IPS DF 6.9 (cell line): ENCODE measurements at places on chromosomes 2 and 18.

DNA sequence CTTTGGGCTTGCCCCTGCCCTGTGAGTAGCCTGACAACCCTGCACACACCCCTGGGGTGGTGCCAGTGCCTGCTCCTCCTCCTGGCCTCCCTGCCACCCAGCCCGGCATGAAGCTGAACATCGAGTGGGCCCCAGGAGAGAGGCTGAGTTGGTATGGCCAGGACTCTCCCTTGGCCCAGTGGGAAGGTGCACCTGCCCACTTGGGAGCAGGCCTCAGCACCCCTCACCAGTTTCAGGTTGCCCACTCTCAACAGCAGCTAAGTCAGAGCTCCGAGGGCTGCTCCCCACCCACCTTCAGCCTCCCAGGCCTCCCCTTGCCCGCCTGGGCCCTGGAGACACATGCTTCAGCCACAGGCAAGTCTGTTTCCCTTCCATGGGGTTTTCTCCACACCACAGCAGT lies 203.1 kb downstream of the KLHL29 start:
- no peak for DNase-seq

DNA sequence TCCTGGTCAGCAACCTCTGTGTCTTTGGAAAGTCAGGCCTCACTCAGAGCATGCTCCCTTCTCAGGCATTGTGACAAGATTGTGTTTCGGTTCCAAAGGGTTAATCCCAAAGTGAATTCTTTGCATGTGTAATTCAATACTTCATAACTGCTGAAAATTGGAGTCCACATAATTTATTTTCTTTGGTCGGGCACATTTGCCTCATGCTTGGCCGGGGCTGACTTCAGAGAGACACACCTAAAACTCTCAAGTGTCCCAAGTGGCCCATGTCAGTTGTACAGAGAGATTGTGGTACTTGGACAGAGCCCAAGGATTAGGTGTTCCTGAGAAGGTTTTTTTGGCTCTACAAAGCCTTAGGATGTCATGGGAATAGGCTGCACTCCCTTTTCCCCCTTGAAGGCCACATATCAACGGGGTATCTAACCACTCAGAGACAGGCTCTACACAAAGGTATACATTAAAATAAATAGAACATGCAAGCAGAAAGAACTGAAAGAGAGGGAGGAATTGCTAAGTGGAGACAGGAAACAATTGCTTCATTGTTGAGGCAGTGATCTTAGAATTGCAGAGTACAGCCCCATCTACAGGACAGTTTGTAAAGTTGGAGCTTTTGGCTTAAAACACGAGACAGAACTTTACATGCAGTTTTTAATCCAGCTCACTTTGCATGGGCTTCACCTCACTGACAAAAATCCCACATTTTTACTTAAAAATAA lies 1232.3 kb upstream of the ZEB2 start:
- DNase-seq = peak; percentile 31

DNA sequence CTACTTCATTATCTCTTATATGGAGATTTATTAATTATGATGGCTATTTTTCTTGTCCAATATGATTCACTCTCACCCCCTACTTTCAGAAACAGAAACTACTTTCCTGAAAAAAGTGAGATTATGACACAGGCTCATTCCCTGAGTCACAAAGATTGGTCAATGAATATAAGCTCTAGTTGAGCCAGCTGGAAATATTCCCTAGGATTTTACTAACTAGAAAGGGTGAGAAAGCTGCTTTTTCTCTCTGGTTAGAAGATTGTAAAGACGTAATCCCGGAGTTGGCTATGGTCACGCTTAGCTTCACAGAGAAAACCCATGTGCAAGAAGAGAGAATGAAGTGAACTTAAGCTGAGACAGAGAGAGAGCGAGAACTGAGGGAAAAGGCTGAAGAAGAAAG lies 223.7 kb upstream of the SMAD7 start:
- DNase-seq = no peak

DNA sequence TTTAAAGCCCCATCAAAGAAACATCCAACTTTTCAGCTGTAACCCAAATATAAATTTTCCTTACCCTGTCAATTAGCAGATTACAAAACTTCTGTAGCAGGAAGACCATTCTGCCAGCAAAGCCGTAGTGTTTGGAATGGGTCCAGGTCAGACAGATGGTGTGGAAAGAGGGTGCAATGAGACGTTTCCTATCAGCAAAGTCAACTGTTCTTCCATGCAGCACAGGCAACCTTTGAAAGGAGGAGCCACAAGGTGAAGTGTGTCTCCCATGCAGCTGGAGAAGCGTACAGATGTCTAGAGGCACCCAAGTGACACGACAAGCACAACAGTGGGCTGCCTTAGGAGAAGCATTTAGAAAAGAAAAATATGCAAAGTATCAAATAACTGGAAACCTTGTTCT lies 83.7 kb downstream of the SP3 start:
- no peak for DNase-seq

DNA sequence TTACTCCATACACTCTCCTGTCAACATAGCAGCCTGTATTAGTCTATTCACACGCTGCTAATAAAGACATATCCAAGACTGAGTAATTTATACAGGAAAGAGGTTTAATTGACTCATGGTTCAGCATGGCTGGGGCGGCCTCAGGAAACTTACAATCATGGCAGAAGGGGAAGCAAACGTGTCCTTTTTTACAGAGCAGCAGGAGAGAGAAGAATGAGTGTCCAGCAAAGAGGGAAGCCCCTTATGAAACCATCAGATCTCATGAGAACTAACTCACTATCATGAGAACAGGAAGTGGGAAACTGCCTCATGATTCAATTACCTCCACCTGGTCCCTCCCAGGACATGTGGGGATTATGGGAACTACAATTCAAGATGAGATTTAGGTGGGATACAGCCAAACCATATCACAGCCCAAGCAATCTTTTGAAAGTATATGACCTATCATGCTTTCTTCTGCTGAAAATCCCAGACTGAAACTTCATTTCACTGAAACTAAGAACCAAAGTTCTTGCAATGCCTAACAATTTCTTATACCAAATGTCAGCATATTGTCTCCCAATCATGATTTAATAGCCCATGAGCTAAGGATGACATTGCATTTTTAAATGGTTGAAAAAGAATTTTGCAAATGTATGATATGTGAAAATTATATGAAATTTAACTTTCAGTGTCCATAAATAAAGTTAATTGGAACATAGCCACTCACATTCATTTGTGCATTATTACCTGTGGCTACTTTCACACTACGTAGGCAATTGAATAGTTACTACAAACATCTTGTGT lies 686.8 kb upstream of the ZEB2 start:
- DNase-seq = no peak

- DNase-seq = no peak
These were observed at the start of gene IGFBP5 for GRCh38 chr2:216695401-216695821. TSS of gene IGFBP5 (minus strand) at chr2:216695549. CDS start at chr2:216694775, 774 bp downstream.

GRCh38 chr2:163453920-163454319 lies 281.9 kb downstream of the FIGN start:
- DNase-seq = no peak

DNA sequence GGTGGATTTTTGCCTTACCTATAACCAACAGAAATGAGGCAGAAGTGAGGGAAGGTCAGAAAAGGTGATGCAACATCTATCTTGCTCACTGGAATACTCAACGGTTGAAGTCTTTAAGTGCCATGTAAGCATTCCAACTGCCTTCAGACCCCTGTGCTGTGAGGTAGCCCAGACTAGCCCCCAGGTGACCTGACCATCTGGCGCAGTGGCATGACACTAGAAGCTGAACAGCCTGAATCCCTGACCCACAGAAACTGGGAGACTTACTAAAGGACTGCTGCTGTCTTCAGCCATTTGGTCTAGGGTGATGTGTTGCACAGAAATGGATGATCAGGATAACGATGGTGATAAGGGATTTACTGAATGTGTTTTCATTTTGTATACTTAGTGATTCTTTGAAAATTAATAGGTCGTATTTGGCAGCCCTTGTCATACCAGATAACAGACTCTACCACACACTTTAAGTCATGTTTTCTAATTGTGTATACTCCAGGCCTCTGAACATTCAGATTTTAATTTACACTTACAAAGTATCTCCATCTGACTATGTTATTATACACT lies 161.5 kb downstream of the STK39 start:
- DNase-seq = no peak

DNA sequence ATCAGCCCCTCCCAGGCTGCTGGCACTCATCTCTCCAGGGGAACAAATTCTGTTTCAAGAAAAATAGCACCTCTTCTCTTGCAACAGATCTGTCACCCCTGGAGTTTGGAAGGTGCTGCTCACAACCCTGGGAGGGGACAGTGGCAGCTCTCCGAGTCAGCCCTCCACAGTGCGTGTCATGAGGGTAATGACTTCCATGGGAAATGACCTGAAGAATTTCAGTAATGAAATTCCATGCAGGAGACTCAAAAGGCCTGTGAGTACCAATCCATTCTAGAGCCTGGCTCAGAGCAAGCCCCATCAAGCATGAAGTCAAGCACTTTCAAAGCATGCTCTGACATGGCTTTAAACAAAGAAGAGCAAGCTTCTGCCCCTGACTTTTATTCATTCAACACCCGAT lies 276.3 kb upstream of the PARD3B start:
- DNase-seq = no peak

DNA sequence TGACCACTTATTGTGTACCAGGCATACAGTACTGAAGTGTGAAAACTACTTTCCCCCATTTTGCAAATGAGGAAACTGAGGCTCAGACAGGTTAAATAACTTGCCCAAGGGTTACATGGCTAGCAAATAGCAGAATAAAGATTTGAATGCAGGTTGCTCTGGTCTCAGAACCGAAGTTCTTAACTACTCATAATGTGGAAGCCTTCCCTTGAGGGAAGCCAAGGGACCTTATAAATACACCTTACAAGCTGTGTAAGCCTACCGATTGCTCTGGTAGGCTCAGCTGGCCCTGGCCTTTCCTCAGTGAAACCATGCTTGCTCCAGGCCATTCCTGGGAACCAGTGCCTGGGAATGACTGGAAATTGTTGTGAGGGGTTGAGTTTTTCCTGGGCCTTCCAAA lies 114.6 kb upstream of the CDCA7 start:
- DNase-seq = no peak

DNA sequence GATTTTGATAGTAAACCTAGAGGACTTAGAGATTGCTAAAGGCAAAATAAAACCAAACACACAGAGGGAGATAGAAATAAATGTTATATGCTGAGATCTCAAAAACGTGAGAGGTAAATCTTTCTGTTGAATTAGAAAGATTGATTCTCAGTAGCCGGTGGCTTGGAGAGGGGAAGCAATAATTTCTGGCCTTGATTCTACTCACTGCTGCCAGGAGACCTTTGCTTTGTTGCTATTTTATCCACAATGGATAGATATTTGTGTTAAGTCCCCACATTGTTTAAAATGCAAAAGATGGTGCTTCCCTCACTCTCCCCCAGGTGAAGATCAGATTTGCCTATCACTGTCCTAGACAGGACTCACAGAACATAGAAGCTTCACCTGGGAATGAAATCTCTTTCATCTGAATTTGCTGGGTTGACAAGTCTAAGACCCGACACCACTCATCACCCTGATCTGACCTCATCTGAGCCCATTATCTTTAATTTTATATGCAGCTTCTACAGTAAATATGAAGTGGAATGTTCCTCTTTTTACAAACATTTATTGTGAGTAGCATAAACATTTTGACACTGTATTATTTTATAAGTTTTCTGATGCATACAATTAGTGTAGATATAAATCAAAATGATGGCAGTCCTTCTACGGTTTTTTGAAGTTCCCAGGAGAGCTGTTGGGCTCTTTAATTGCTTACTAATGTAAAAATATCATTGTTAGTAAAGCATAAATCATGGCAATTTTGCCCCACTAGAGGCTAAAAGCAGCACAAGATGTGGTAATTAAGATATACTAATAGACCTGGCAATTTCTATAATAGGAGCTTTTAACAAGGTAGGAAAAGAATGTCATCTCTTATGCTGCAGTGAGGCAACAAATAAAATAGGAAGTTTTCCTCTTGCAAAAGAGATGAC lies 149.7 kb downstream of the DCC start:
- no peak for DNase-seq

- DNase-seq = no peak
These were observed 10.3 kb upstream of the ACKR3 start for GRCh38 chr2:236558993-236559978.

DNA sequence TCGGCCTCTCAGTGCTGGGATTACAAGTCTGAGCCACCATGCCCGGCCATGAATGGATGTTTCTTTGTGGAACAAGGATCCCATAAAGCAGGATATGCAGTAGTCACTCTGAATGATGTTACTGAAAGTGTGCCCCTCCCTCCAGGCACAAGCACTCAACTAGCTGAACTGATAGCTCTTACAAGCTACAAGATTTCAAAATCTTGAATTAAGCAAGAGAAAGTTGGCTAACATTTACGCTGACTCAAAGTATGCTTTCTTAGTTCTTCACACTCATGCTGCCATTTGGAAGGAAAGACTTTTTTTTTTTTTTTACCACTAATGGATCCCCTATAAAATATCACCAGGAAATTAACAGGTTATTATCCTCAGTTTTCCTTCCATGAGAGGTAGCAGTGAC lies 549.0 kb upstream of the PKDCC start:
- no peak for DNase-seq

DNA sequence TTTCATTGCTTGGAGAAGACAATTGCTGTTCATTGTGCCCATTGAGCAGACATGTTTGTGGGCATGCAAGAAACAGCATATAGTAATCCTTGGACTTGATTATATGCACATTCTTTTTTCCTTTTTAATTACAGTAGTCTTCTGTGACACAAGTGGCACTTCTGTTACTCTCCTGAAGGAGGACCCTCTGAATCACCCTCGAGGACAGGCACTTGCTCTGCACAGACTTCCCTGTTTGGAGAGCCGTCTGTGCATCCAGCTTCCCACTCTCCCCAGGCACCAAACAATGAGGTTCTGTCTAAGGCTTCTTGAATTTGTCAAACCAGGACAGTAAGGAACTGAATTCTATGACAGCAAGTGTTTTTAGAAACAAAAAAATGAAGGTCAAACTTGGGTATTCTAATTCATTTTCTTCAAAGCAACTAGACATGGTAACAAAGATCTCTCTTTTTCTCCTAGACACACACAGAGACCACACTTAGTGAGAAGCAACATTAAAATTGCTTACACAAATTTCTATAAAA lies 844.6 kb upstream of the ID2 start:
- DNase-seq = no peak

GRCh38 chr2:29871541-29871940 lies 49.8 kb downstream of the ALK start:
- no peak for DNase-seq

- DNase-seq = no peak
These were observed 289.1 kb downstream of the NBAS start for GRCh38 chr2:15271941-15272542.

GRCh38 chr2:112876971-112877361 lies 34.0 kb upstream of the IL37 start:
- DNase-seq = no peak

GRCh38 chr18:56559044-56559443 lies 79.3 kb downstream of the TXNL1 start:
- no peak for DNase-seq

- no peak for DNase-seq
These were observed 175.3 kb upstream of the LYPD1 start for GRCh38 chr2:132845339-132845738.

- no peak for DNase-seq
These were observed 43.5 kb upstream of the CTLA4 start for GRCh38 chr2:203824057-203824456.

DNA sequence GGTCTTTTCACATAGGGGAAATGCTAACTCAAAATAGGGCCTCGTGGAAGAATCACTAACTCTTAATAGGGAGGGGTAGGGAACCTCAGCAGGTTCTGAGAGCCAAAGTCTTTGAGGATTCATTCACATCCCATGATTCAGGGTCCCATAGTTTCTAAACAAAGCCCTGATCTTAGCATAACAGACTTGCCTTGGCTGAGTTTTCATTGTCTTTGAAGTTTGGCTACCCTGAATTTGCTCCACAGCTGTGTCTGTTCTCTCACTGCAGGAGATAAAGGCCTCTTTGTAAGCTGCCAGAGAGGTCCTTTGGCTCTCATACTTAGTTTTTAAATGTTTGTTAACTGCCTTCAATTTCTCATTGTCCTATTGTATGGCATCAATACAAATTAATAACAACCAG lies 54.5 kb downstream of the ZDBF2 start:
- DNase-seq = no peak
